ENCODE measurements at places on chromosomes 3 and 15. TPM values are rescaled to one million over a fixed set of nuclear protein-coding genes. Genes with fewer than 3 reads are reported as not detected.

Gene PCSK6
- 19.3 TPM for polyA plus RNA-seq

Gene MORC1
- 0.42 TPM for polyA plus RNA-seq

Gene TRIM59
- 16.4 TPM for polyA plus RNA-seq

Gene CDHR4
- not detected for polyA plus RNA-seq
